NCI-H2029 treated with DMSO at 0.1 percent for 48 hours (cell line): ENCODE measurements at places on chromosomes 11 and 22.

DNA sequence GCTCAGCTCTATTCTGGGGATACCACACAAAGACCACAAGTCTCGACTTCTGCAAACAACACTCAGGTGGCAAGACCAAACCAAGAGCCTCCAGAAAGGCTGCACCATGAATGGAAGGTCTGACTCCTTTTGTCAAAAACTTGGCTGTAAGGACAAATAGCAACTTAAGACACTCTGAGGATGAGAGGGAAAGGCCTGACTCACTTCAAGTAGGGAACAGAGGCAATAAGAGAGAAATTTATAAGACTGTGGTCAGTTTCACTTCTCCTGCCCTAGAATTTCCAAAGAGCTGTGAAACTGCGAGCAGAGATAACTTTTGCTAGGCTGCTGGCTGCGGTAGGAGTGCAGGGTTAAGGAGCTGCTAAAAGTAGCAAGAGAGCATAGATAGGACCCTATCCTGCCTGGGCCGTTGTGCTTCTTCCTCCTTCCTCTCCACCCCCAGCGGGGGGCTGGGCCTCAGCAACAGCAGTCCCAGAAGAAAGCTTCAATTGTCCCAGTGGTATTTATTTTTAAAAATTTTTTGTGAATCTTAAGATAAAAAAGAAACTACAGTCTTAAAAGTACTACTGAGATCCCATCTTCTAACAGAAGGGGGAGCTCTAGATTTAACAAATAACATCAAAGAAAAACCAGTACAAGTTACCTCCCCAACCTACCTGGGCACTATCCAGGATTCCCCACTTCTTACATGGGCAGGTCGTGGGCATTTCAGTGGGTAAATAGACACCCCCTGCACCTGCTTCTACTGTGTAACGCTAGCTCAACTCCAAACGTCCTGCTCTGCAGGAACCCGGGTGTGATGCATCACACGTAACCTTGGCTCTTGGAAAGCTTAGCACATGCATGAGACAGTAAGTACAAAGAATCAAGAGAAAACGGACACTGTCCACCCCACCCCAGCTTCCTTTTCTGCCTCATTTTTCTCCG, 66.4 kb downstream of the SGSM3 start:
- peak; percentile 39 for DNase-seq

GRCh38 chr11:3786781-3787428, 10.4 kb downstream of the NUP98 start:
- no peak for DNase-seq

GRCh38 chr11:94183886-94184264, 55.2 kb downstream of the PANX1 start:
- DNase-seq = no peak

- no peak for DNase-seq
Measured at GRCh38 chr11:856397-856796, 13.7 kb downstream of the TSPAN4 start.

DNA sequence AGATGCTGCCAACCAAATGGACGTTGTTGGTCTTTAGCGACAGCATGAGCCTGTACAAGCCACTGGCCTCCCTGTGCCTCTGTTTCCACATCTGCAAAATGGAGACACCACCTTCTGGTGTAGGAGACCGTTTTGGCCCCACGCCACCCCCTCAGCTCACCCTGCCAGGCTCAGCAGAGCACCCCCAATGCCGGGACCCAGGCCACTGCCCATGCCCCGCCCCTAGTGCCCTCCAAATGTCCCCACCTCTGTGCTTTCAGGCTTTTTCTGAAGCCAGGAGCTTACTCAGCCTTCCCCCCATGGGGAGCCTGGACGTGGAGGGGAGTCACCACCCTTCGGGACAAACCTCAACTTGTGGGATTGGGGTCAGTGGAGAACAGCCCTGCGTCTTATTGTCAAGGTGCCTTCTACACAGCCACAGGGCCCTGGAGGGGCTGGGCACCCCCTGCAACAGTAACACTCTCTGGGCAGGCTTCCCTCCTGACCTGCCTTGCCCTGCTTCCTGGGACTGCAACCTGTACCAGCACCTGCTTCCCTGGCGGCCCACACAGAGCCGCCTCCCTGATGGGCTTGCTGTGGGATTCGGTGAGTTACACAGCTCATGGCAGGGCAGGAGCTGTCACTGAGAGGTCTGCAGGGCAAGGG, 24.6 kb upstream of the RTL6 start:
- no peak for DNase-seq

DNA sequence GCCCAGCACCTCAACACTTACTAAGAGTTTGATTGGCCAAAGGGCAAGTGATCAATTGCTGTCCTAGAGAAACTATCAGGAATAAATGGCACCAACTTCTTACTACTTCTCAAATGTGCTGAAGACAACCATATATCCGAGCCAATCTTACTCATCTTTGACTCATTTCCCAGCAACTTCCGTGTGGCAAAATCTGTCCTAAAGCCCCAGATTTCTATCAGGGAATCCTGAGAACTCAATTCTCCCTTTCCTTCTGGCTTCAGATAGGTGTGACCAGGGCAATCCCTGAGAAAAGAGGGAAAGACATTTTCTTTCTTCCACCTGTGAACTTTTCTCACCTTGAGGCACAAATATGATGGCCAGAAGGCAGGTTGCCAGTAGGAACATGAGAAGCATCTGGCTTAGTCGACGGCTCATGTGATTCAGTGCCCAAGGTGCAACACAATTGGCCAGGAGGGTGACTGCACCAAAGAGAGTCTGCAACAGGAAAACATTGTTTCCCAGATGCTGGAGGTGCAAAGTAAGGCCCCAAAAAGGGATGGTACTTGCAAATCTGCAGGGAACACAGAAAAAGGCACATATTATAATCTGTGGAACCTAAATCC, 21.8 kb upstream of the SLC22A24 start:
- DNase-seq = no peak

GRCh38 chr22:41780746-41781505, 19.6 kb upstream of the CCDC134 start:
- DNase-seq = no peak

DNA sequence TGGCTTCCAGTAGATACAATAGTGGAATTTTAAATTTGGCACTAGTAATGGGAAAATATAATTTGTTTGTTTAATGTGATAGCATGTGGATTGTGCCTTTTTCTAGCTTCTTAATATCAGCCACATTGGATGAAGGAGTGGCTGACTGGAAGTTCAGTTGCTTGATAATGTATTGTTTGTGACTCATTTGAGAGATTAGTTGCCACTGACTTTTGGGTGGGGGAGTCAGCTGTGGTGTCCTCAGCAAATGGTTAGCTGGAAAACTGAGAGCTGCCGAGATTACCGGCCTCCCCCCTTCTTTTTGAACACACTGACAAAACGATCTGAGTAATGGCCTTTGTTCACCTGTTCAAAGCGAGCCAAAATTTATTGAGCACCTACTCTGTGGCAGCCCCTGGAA, 5.5 kb downstream of the JAM3 start:
- no peak for DNase-seq

- no peak for DNase-seq
Measured at GRCh38 chr11:102678022-102678421, 27.5 kb downstream of the MMP27 start.

- DNase-seq = no peak
Measured at GRCh38 chr11:113404859-113405430, 17.4 kb downstream of the ANKK1 start.
